ENCODE measurements at places on chromosomes 12 and 14. TPM values are rescaled to one million over a fixed set of nuclear protein-coding genes. Genes with fewer than 3 reads are reported as not detected.

The POTEM gene
- total RNA-seq = not detected

The GYS2 gene
- not detected for total RNA-seq

The VWF gene
- 0.04 TPM for total RNA-seq

The STYK1 gene
- not detected for total RNA-seq

The NID2 gene
- total RNA-seq = not detected

The BDKRB1 gene
- total RNA-seq = not detected

The TIGAR gene
- 12.7 TPM for total RNA-seq

The GPR68 gene
- 36.8 TPM for total RNA-seq

The GZMH gene
- 3.7 TPM for total RNA-seq

The NELL2 gene
- 12.8 TPM for total RNA-seq

GRCh38 chr12:98220636-98221035, 294.8 kb upstream of the TMPO start:
- no peak for ATAC-seq

GRCh38 chr12:50050410-50051098, 6.8 kb upstream of the ASIC1 start:
- no peak for ATAC-seq

- ATAC-seq = no peak
Observed at GRCh38 chr14:32203928-32204357, 874 bp upstream of the RNU6-8 start.

- no peak for ATAC-seq
Observed at GRCh38 chr12:39440101-39440500, 2.8 kb downstream of the KIF21A start.

DNA sequence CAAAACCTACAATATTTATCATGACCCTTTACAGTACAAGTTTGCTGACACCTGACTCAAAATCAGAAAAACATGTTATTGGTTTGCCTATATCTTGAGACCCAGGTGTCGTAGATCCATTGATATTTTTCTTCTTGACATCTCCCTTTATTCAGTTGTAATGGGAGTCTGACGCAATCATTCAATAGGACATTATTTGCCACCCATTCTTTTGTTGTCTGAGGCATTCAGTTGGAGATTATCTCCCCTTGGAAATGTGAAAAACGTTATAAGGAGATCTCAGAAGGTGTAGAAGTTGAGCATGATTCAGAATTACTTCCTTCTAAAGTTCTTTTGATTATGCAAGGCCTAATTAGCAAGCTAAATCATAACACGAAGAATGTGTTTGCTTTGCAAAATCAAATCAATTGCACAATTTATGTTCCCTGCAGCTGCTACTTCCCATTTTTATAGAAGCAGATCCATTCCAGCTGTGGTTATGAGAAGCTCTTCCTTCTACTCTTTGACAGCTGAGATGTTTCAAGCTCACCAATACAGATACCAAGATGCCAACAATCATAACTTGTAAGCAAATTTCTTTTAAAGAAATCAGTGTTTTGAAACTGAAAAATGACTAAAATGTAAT, 228.2 kb upstream of the SYT1 start:
- ATAC-seq = no peak

- no peak for ATAC-seq
Observed at GRCh38 chr12:84605983-84606382, 306.6 kb downstream of the SLC6A15 start.

- ATAC-seq = no peak
Observed at GRCh38 chr12:38389614-38390013, 73.0 kb downstream of the ALG10B start.

- ATAC-seq = no peak
Observed at GRCh38 chr12:77946541-77947061, 115.9 kb downstream of the NAV3 start.

DNA sequence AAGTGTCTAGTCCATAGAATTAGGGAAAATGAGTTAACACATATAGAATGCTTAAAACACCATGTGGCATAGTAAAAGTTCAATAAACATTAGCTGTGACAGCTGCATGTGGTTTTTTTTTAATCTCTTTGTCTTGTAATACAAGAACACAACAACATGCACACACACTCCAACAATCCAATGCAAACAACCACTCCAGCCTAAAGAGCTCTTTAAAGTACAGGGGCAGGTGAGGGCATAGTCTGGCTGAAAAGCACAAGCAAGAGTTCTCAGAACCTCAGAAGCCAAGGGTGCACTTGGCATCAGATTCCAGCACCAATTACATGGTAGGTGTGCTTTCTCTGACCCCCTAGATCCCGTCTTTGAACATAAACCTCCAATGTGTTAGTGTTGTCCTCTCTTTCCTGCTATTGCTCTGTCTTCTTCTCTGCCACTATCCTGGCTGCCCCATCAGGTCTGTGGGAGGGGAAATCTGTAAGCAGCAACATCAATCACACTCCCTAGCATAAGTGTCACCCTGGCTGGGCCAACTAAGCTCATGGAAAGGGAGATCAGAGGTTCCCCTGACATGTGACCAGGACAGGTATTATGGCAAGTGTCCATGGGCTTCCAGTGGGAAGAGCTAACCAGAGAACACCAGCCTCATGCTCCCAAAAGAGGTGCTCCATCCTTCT, 91.0 kb downstream of the SLC8A3 start:
- ATAC-seq = no peak

DNA sequence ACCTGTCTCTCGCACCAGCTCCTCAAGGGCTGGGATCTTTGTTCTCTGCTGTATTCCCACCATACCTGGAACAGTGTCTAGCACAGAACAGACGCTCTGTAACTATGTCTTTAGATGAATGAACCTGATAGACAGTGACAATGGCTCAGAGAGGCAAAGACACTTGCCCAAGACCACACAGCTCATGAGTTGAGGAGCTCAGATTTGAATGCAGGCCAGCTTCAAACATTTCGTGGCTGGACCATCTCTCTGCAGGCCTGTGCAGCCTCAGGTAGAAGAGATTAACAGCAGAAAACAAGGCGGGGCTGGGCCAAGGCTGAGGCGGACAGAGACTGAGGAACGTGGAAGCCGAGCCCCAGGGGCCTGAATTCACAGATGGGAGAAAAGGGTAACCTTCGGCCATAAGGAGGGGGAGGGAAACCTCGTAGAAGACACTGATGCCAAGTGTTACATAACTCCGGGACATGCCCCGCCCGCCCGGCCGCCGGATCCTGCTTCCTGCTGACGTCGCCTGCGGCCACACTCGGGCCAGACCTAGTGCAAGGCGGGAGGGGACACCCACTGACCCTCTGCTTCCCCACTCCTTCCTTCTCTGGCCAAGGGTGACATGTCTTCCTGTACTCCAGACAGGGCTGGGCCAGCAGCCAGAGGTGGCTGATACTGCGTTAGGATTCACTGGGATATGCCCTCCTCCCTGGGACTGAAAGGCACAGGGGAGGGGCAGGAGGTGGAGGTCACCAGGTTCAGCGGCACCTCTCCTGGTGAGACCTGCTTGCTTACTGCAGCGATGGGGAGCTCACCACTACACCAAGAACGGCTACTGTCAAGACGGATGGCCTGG, 86.8 kb downstream of the RFLNA start:
- ATAC-seq = no peak

DNA sequence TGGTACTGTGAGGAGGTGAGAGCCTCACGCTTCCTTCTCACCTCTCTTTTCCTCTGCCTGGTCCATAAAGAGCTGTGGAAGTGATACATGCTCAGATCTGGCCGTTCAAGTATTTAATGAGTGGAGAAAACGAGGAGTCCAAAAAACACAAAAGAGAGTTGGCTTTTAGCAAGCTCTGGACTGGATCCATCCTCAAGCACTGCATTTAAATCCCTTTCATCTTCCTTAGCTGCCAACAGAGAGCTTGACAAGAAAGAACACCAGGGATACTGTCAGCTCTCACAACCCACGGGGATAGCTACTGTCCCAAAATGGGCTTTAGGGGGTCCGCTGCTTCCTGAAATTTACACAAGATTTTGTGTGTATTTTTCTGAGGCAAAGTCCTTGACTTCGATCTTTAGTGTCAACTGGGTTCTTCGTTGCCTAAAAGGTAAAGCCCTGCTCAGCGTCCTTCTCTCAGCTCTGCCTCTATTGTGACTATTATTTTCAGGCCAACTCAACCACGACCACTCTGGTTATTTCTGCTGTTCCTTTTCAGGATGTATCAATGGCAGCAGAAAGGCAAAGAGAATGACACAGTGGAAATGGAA, 120.9 kb downstream of the TMTC1 start:
- no peak for ATAC-seq

- no peak for ATAC-seq
Observed at GRCh38 chr12:62301799-62302133, 41.6 kb downstream of the USP15 start.

DNA sequence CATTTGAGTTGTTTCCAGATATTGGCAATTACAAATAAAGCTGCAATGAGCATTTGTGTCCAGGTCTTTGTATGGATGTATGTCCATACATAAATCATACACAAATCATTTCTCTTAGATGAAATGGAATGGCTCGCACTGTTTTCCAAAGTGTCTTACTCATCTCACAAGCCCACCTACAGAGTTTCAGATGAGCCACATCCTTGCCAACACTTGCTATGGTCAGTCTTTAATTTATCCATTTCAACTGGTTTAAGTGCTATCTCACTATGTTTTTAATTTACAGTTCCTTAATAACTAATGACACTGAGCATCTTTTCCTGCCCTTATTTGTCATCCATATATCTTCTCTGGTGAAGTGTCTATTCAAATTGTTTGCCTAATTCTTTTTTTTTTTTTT, 132.9 kb upstream of the DIO3 start:
- no peak for ATAC-seq

- ATAC-seq = no peak
Observed at GRCh38 chr12:89183985-89184435, 168.3 kb downstream of the DUSP6 start.

DNA sequence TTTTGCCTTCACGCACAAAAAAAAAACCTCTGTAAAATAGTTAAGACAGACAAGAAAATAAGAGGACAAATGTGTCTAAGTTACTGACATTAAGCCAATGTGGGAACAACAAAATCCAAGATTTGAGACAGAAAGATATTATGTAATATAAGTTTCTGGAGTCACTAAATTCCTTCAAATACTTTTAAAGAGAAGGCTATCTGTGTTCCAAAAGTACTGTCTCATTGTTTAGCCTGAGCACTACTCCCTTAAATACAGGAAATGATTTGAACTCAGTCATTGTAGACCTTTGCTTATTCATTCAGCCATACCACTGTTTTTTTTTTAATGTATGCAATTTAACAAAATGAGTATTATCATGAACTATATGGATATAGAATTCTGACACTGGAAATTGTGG, 82.7 kb upstream of the KITLG start:
- no peak for ATAC-seq

GRCh38 chr12:52026263-52026662, 19.5 kb downstream of the TAMALIN start:
- no peak for ATAC-seq

DNA sequence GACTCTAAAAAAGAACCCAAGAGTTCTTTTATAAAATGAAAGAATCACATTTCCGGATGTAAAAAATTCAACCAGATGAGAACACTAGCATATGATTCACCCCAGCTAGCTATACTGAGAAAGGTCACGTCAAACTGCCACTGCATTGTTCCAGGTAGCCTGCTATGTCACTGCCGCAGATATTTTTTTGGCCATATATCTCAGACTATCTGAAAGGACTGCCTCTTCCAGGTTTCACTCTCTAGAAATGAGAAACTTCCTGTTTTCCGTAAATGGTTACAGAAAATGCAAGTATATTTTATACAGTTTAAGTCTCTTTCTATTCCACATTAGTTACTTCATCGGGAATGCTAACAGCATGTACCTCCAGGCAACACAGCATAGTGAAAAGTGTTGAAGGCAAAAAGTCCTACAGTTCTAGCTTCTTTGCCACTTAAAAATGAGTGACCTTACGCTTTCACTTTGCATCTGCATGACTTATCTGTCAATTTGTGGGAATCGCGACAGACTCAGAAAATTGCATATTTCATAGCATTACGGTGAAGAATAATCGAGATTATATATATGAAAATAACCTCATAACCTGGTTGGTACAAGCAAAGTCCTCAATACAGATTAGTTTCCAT, 105.2 kb downstream of the MED13L start:
- peak; percentile 99 for ATAC-seq

DNA sequence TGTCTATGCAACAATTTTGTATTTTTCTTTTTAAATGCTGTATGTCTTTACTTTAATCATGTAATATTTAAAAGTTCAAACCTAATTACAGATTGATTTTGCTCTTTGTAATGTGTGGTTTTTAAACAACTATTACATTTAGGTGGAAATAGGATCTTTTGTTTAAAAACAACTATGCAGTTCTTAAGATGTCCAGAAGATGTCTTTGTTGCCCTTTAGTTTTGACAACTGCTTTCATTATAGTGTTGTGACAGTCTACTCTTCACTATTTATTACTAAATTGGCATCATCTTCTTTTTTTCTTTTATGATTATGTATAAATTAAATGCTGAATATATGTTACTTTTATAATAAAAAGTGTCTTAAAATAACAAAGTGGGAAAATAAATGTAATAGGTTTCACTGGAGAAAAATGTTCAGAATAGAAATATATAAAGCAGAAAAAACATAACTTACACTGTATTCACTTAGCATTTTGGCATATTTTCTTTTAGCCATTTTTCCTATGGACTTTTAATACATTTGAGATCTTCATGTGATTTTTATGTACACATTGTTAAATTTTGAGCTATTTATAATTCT, 27.1 kb upstream of the PCNX4 start:
- ATAC-seq = no peak

GRCh38 chr12:7175493-7175892, 14.0 kb upstream of the PEX5 start:
- no peak for ATAC-seq

GRCh38 chr12:123449856-123450255, 8.1 kb upstream of the SNRNP35 start:
- no peak for ATAC-seq

DNA sequence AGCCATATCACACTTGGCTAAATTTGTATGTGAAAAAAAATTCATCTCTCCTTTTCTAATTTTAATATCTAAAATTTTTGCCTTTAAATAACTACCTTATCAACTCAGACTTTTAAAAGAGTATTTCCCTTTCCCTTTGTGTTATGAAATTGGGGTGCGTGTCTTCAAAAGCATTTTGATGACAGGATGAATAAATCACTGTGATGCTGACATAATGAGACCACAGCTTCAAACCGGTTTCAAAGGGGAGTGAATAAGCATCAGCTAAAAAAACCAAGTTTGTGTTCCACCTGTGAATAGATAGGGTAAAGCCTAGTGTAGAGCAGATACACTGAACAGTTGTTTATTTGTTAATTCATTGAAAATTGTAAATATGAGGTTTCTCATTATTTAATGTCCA, 85.0 kb downstream of the LGR5 start:
- ATAC-seq = no peak

DNA sequence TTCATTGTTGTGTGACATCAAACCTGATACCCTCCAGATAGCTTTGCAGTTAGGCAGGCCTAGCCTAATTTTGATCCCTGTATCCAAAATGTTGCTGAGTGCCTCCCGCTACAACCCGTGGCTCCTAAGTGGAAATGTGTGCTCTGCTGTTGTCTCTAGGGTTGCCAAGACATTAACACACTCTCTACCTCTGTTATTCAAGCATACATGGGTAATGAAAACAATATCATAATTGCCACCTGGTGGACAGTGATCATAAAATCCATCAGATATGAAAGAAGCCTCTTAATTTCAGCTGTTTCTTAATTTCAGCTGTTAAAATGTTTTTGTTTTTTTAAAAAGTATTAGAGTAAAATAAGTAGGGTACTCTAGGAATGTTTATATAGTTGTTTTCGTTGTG, 93.5 kb downstream of the PLEKHA5 start:
- ATAC-seq = no peak

GRCh38 chr14:73630009-73630780, 14.6 kb upstream of the DNAL1 start:
- no peak for ATAC-seq

GRCh38 chr14:22812744-22813143, 2.5 kb downstream of the SLC7A7 start:
- no peak for ATAC-seq
